ENCODE measurements at places on chromosomes 6 and 20.

- DNase-seq: no peak
Observed at GRCh38 chr6:150027806-150028565, 2.7 kb upstream of the RAET1L start.

DNA sequence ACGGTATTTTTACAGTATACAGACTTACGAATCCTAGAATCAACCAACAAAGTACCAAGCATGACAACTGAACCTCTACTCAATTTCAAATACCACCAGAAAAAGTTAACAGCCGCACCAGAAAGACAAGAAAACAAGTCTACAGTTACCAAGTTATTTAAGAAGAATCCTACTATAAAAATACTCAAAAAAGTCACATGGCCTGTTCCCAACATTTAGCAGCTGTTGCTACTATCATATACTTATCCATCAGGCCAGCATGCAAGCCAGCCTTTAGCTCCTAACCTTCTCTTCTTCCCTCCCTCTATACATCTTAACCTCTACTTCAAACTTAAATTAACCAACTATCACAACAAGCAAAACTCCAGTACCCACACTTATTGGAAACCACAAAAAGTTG, 1.9 kb downstream of the SYNCRIP start:
- no peak for DNase-seq

DNA sequence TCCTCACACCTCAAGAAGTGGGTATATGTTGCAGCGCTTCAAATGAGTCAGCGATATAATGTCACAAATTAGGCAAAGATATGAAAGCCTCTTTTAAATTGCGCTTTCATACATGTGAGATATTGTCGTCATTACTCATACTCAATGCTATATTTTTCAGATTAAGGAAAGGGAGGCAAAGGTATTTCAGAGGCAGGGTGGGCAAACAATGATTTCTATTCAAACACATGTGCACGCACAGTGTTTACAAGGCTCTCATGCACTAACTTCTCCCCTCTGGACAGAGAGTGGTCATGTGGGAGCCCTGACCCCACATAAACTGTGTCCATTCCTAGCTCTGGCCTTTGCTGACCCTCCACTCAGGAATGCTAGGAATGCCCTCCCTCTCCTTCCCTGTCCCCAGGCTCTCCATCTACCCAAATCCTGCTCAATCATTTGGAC, 112.1 kb upstream of the TMEM170B start:
- DNase-seq: no peak

- no peak for DNase-seq
Observed at GRCh38 chr6:149335924-149336608, 18.6 kb downstream of the TAB2 start.

DNA sequence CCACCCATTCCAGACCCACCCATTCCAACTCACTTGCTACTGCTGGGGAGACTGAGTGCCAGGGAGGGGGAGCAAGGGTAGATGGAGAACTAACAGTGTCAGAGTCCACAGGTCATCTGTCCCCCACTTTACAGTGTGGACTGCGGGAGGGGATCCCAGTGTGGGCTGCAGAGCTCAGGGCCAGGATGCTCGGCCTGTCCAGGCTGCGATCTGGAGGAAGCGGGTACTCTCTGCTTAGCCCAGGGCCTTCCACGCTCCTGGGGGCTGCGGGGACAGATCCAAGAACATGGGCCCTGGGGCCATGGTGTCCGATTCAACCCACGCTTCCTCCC, 14.1 kb upstream of the GATA5 start:
- DNase-seq: no peak

DNA sequence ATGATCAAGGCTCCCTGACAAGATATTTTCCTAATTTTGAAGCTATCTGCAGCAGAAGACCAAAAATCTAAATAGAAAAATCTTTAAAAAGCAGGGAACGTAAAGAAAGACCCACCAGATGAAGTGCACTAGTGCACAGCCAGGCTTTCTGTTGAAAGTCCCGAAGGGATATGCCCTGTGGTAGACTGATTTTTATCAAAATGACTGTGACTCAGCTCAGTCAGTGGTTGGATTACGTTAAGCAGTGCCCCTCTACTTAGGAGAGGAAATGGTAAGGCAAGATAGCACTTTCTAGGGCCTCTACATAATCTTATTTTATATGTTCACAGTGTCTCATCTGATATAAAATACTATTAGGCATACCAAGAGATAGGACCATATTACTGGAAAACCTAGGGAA, 123.4 kb upstream of the RAB32 start:
- no peak for DNase-seq

GRCh38 chr6:55443238-55444134, 116.2 kb downstream of the GFRAL start:
- no peak for DNase-seq

DNA sequence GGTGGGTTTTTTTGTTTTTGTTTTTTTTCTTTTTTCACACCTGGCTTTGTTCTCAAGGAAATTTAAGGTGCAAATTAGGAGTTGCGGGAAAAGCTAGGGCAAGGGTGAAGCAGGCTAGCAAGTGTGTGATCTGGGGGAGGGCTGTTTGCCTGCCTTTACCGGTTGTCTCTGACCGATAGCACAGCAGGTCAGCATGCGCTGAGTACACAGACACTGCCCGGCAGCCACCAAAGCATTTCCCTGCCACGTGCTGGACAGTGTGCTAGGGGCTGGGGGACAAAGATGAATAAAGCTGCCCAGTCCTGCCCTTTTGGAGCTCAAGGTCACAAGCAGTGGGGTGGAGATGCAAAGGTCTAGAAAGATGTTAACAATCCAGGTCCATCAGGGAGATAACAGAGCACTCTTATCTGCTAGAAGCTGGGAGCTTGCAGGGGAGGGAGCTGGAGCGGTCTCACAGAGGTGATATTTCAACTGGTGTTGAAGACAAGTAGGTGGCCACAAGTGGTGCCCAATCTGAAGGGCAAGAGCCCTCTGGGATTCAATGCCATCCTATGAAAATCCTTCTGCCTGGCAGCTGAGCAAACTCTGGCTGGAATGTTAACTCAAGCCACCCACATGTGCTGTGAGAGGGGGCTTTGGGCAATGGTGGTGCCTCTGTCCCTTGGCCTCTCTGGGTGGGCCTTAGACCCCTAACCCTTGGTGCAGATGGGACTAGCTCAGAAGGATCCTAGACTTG, 24.5 kb downstream of the TTBK1 start:
- DNase-seq: no peak

DNA sequence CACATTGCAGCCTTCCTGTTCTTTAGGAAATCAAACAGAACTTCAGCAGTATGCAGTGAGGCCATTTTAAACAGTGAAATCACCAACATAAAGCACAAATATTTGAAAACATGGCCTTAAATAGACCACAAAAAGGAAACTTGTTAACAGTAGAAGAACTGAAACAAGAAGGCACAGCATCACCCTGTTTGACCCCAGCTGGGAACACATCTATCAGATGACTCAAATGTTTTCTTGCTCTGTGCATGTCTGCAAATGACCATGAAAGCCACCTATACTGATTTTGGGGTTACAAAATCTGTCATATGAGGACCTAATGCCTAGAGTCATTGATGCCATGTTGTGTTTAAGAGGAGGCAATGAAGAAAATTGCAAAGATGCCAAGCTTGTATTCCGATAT, 123.8 kb upstream of the ADGRF1 start:
- no peak for DNase-seq

GRCh38 chr6:74626288-74626687, 579.6 kb downstream of the COL12A1 start:
- no peak for DNase-seq

All from nucleus accumbens (tissue), 56 donors.